Activated CD4-positive, alpha-beta memory T cell treated with anti-CD3 and anti-CD28 coated beads for 36 hours (primary cell): ENCODE measurements at places on chromosomes 7 and 10. TPM values are rescaled to one million over a fixed set of nuclear protein-coding genes. Genes with fewer than 3 reads are reported as not detected.

UFSP1 gene
- 2.0 TPM for total RNA-seq

FAM221A gene
- 10.7 TPM for total RNA-seq

DNA sequence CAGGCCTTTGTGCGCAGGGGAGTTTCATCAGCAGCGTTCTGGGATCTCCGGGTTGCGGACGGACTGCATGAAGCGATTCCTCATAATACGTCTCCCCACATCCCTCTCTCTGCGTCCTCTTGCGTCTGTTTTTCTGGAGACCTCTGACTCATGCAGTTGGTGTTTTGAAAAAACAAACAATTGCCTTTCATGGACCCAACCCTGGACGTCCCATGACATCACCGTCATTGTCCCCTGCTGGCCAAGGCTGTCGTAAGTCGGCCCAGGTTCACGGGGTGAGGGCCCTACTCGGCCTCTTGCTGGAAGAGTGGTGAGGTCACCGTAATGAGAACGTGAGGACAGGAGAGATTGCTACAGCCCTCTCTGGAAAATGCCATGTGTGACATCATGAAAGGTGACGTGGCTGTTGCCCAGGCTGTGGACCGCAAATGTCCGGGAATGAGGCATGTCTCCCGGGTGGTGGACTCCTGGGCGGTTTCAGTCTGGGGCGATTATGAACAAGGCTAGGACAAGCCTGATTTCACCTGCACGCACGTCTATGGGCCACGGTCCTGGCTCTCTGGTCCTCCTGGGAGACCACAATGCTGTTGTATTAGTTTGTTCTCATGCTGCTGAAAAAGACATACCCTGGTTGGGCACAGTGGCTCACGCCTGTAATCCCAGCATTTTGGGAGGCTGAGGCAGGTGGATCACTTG, 9.8 kb upstream of the MAFK start:
- no peak overlapping the region for H3K27ac ChIP-seq
- peaks cover 6% of the 10 kb centered on the region for H3K4me1 ChIP-seq
- no peaks in the 10 kb centered on the region for H3K27me3 ChIP-seq
- H3K4me3 ChIP-seq, result no peak overlapping the region

- H3K27ac ChIP-seq, result no peak overlapping the region
- no peaks in the 10 kb centered on the region for H3K27me3 ChIP-seq
- H3K36me3 ChIP-seq, result no peaks in the 10 kb centered on the region
- H3K4me3 ChIP-seq, result no peak overlapping the region
Observed at GRCh38 chr10:49734676-49735075, 27.4 kb downstream of the OGDHL start.

DNA sequence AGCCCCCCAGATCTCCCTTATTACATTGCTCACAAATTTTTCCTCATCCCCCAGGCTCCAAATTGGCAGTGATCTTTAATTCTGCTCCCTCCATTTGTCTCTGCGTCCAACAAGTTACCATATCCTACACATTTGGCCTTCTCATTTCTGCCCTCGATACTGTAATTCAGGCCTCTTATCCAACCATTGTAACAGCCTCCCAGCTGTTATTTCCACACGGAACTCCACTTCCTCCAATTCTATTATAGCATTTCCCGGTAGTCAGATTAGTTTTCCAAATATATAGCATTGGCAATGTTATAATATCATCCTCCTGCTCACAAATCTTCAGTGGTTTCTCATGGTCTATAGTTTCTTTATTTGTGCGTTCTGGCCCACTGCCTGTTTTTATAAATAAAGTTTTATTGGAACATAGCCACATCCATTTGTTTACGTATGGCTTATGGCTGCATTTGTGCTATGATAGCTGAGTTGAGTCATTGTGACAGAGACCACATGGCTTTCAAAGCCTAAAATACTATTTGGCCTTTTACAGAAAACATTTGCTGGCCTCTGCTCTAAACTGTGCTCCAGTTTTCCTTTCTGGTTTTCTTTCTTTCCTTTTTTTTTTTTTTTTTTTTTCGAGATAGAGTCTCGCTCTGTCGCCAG, 126.5 kb upstream of the ZNF438 start:
- no peaks in the 10 kb centered on the region for H3K36me3 ChIP-seq

DNA sequence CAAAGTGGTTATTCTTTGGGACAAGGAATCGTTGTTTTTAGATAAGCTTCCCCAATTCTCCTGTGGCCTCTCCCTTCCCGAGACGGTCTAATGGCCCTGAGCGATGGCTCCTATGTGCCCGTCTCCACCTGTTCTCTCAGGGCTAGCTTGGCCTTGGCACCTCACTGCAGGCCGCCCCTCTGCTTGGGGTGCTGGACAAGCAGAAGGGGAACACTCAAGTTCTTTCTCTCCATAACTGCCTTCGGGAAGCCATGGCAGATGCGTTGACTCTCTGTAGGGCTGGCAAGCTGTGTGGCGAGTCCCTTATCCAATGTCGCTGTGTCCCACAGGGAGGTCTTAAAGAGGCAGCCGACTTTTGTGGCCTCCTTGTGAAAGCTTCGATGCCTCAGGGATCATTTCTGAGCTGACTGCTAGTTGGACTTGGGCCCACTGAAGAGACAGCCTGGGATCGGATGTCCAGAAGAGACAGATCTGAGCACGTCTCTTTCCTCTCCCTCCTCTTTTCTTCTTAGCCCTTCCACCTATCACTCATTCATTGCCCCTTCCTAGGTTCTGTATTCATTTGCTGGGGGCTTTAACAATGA, 70.8 kb downstream of the GRK5 start:
- H3K4me3 ChIP-seq, result no peak overlapping the region
- peaks cover 19% of the 10 kb centered on the region for H3K4me1 ChIP-seq
- no peak overlapping the region for H3K27ac ChIP-seq
- no peaks in the 10 kb centered on the region for H3K36me3 ChIP-seq

DNA sequence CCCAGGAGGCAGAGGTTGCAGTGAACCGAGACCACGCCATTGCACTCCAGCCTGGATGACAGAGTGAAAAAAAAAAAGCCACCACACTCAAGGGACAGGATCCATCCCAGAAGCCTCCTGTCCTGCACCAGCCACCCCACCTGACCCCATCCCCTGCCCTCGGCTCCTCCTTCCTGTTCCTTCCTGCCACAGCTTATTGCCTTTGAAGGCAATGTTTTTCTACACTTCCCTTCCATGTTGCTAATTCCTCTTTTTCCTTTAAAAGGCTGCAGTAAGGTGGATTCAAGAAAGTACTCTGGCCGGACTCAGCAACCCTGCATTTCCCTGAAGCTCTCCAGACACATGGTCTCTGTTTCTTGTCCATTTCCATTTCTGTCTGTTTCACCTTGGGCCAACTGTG, 80.9 kb downstream of the FAM171A1 start:
- no peaks in the 10 kb centered on the region for H3K4me1 ChIP-seq
- no peak overlapping the region for H3K27ac ChIP-seq
- no peak for DNase-seq
- no peaks in the 10 kb centered on the region for H3K36me3 ChIP-seq
- H3K4me3 ChIP-seq, result no peak overlapping the region
- H3K27me3 ChIP-seq, result no peaks in the 10 kb centered on the region

- no peaks in the 10 kb centered on the region for H3K36me3 ChIP-seq
- H3K27me3 ChIP-seq, result no peaks in the 10 kb centered on the region
- H3K4me1 ChIP-seq, result no peaks in the 10 kb centered on the region
Observed at GRCh38 chr7:109772161-109772560, 1202.5 kb downstream of the DNAJB9 start.

DNA sequence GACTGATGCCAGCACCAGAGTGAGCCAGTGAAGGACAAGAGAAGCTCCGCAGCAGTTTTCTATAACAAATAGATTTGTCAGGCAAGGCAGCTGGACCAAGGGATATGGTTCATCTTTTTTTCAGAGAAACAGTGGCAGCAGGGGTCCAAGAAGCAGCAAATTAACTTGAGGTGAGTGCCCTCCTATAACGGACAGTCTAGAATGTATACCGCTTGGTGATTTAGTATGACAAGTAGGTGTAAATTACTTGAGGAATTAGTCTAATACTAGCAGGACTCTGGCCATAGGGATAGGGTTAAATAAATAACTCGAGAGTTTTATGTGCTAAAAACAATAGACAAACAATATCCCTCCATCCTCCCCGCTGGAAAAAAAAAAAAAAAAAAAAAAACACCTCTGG, 153.0 kb upstream of the WNT16 start:
- peaks cover 7% of the 10 kb centered on the region for H3K27me3 ChIP-seq
- no peak for DNase-seq
- H3K4me3 ChIP-seq, result no peak overlapping the region
- H3K27ac ChIP-seq, result no peak overlapping the region
- no peaks in the 10 kb centered on the region for H3K36me3 ChIP-seq

DNA sequence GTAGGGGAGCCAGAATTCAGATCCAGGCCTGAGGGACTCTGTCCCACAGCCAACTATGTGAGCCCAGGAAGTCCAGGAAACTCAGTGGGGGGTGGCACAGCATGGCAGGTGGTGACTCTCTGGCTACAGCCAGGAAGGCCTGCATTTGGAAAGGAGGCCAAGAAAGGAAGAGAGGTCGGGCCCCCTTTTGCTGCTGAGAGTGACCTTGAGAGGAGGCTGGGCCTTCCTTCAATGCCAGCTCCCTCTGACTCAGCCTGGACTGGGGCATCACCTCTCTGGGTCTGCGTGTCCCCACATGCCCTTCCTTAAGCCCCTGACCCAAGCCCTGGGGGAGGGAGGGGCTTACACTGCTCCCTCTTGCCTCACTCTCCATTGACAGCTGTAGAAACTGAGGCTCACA, 6.4 kb upstream of the MYL10 start:
- H3K36me3 ChIP-seq, result no peaks in the 10 kb centered on the region
- H3K27ac ChIP-seq, result no peak overlapping the region
- no peaks in the 10 kb centered on the region for H3K27me3 ChIP-seq
- H3K4me3 ChIP-seq, result no peak overlapping the region

- DNase-seq, result no peak
- no peak overlapping the region for H3K4me3 ChIP-seq
- H3K4me1 ChIP-seq, result peaks cover 7% of the 10 kb centered on the region
- H3K27ac ChIP-seq, result no peak overlapping the region
Observed at GRCh38 chr7:102869195-102869594, 43.6 kb upstream of the LRRC17 start.

- no peaks in the 10 kb centered on the region for H3K36me3 ChIP-seq
- no peak overlapping the region for H3K4me3 ChIP-seq
- no peaks in the 10 kb centered on the region for H3K4me1 ChIP-seq
- H3K27ac ChIP-seq, result no peak overlapping the region
- no peak for DNase-seq
Observed at GRCh38 chr10:59577984-59578383, 131.7 kb downstream of the SLC16A9 start.

DNA sequence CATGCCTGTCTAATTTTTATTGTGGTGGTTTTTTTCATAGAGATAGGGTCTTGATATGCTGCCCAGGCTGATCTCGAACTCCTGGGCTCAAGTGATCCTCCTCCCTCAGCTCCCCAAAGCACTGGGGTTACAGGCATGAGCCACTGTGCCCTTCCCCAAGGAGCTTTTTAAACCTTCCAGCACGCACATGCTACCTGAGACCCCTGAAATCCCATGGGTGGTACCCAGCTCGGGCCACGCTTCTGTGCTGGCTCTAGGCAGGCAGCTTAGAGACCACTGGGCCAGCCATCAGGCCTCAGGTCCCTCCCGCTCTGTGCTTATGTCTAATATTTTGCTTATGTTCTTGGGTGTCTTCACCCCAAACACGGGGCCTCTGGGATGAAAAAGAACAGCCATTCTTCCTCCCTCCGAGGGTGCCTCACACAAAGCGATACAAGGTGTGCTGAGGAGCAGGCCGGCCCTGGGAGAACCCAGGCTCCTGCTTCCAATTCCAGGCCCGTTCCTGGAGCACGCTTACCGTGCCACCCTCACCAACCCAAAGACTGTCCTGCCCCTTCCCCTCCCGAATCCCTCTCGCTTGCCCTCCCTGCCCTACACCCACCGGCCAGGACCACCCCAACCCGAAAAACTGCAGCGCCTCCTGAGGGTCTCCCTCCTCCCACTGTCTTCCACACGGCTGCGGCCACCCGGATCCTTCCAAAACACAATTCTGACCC, 10.9 kb downstream of the SPOCK2 start:
- H3K4me3 ChIP-seq, result no peak overlapping the region
- DNase-seq, result no peak
- peak overlapping the region; percentile 84 for H3K27ac ChIP-seq
- H3K4me1 ChIP-seq, result peaks cover 80% of the 10 kb centered on the region
- H3K27me3 ChIP-seq, result no peaks in the 10 kb centered on the region

DNA sequence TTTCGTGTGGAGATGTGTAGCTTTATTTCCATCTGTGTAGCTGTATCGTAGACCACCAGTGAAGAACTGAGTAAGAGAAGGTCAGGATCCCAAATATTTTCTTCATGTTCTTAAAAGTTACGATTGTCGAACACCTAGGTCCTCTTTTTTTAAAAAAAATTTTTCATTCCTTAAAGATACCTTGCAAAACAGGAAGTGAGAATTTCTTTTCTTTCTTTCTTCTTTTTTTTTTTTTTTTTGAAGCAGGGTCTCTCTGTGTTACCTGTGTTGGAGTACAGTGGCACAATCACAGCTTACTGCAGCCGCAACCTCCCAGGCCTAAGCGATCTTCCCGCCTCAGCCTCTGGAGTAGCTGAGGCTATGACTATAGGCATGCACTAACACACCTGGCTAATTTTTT, 60.8 kb downstream of the PHTF2 start:
- no peak overlapping the region for H3K27ac ChIP-seq
- H3K4me1 ChIP-seq, result peaks cover 24% of the 10 kb centered on the region
- H3K27me3 ChIP-seq, result no peaks in the 10 kb centered on the region
- H3K36me3 ChIP-seq, result peaks cover 12% of the 10 kb centered on the region
- no peak for DNase-seq
- H3K4me3 ChIP-seq, result no peak overlapping the region

GRCh38 chr7:28155964-28156363, 24.6 kb downstream of the JAZF1 start:
- H3K27me3 ChIP-seq, result peaks cover 2% of the 10 kb centered on the region
- H3K4me3 ChIP-seq, result no peak overlapping the region
- no peak overlapping the region for H3K27ac ChIP-seq

- no peak overlapping the region for H3K27ac ChIP-seq
- H3K27me3 ChIP-seq, result no peaks in the 10 kb centered on the region
- no peaks in the 10 kb centered on the region for H3K4me1 ChIP-seq
- no peak overlapping the region for H3K4me3 ChIP-seq
- peaks cover 2% of the 10 kb centered on the region for H3K36me3 ChIP-seq
- no peak for DNase-seq
Observed at GRCh38 chr7:111486472-111487142, 75.7 kb downstream of the IMMP2L start.

DNA sequence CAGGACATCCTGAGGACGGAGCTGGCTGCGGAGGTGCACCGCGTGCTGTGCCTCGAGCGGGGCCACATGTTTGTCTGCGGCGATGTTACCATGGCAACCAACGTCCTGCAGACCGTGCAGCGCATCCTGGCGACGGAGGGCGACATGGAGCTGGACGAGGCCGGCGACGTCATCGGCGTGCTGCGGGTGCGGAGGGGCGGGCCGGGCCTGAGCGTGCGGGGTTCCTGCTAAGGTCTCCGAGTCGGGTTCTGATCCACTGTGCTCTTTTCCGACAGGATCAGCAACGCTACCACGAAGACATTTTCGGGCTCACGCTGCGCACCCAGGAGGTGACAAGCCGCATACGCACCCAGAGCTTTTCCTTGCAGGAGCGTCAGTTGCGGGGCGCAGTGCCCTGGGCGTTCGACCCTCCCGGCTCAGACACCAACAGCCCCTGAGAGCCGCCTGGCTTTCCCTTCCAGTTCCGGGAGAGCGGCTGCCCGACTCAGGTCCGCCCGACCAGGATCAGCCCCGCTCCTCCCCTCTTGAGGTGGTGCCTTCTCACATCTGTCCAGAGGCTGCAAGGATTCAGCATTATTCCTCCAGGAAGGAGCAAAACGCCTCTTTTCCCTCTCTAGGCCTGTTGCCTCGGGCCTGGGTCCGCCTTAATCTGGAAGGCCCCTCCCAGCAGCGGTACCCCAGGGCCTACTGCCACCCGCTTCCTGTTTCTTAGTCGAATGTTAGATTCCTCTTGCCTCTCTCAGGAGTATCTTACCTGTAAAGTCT, 10.4 kb downstream of the ATG9B start:
- no peaks in the 10 kb centered on the region for H3K36me3 ChIP-seq
- H3K27me3 ChIP-seq, result peaks cover 3% of the 10 kb centered on the region
- peak overlapping the region; percentile 93 for H3K27ac ChIP-seq
- peaks cover 76% of the 10 kb centered on the region for H3K4me1 ChIP-seq
- peak overlapping the region; percentile 83 for H3K4me3 ChIP-seq
